ENCODE measurements at places on chromosomes 6 and 20.
A peak's percentile ranks its signal among the peaks of the same experiment; 100 is the strongest.

DNA sequence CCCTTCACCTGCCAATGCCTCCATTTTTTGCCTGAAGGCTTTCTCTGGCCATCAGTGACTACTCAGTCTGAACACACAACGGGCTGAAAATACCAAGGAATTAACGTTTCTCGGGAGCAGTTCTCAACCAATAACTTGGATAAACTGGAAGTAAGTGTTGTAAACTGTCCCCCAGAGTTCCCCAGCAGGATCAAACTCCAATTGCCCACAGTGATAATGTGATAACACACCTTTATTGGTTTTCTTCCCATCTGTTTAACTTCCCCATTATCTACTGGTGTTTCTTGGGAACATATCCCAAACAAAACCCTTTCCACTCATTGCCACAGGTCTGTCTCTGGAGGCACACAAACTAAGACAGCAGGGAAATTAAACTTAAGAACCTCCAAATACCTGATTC, 21.8 kb upstream of the FAM135A start:
- no peak for DNase-seq

DNA sequence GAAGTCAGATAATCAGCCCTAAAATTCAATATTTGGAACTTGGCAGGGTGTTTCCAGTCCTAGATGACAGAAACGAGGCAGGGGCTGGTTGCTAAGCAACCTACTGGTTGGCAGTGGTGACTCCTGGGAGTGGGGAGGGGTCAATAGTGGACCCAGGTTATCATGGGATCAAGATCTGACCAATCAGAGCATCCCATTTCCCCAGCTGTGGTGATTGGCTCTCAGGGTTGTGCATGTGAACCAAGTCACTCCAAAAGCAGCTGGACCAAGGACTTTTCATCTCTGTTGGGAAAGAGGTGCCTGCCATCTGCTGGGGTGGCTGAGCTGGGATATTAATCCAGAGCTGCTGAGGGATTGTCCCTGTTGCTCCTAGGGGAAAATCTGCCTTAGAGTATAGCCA, 253.4 kb downstream of the PREX1 start:
- no peak for DNase-seq

GRCh38 chr20:36270744-36271638, 34.7 kb downstream of the AAR2 start:
- DNase-seq = no peak

- DNase-seq = no peak
These were observed 113.6 kb downstream of the HDGFL1 start for GRCh38 chr6:22682979-22683378.

DNA sequence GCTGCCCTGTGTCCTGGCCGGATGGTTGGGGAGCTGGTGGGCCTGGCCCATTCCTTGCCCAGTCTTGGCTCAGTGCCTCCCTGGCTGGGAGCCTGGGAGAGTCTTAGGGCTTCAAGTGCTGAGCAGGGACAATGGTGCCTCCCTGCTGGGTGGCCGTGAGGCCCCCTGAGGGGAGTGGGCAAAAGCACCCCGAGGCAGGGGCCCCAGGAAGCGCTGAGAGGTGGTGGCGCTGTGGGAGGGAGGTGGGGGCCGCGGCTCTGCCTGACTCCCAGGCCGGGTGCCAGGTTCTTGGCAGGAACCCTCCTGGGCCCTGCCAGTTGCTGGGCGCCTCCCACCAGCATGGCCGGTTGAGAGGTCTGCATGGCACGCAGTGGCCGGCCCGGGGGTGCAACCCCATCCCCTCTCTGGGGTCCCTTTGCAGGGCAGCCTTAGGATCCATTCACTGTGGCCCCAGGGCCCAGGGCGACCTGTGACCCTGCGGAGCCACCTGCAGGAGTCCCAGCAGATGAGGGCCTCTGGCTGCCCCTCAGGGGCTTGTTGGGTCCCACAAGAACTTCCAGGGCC, 9.2 kb upstream of the RPS21 start:
- DNase-seq = no peak

DNA sequence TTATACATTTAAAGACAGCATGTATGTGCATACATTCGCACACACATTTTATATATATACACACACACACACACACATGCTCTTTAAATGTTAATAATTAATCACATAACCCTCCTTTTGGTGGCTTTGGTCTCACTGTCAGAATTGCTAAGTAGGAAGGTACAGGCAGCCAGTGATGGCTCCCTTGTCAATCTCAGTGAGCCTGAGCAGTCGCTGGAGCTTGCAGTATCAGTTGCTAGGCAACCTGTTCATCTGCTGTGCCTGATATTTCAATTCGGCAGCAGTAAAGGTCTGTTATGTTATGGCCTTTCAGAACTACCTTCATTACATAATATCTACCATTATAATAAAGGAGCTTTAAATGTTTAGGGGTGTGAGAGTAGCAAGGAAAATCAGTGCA, 374.3 kb downstream of the LMBRD1 start:
- DNase-seq = no peak

DNA sequence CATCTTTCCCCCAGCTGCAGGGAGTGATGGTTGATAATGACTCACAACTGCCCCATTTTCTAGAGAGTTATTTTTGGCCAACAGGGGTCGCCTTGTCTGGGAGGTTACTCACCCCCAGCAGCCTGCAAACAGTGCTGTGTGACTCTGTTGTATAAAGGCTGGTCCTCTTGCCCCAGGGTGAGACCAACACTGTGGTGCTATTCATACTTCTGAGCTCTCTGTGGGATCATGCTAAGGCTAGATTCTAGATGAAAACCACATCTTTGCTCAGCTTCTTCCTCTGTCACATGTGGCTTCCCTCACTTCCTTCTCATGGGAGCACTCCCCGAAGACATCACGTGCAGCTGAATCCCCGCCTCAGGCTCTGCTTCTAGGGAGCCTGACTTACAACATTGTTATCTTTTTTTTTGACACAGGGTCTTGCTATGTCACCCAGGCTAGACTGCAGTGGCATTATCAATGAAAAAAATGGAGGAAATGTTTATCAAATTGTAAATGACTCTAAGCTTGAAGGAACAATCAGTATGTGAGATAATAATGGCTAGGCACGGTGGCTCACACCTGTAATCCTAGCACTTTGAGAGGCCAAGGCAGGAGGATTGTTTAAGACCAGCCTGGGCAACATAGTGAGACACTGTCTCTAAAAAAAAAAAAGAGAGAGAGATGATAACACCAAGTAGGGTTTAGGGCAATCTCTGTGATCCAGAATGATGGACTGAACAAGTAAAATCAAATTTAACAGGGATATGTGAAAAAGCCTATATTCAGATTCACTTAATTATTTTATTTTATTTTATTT, 55.7 kb upstream of the SLC23A2 start:
- DNase-seq = no peak

DNA sequence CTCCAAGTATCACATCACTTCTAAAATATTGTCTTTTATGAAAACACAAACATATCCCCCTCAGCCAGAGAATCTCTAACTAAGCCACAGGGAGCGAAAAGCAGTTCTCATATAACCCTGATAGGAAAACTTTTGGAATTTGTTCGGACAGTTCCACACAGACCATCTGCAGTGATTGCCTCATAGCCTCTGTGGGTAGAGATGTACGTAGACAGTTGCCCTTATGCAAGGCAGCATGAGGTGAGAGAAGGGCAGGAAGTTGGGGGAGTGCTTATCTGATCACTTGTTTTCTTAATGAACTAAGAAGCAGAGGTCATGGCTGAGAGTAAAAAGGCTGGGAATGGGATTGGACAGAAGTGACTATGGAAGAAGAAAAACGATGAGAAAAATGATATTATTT, 39.6 kb downstream of the SLC23A2 start:
- DNase-seq = peak; percentile 70

DNA sequence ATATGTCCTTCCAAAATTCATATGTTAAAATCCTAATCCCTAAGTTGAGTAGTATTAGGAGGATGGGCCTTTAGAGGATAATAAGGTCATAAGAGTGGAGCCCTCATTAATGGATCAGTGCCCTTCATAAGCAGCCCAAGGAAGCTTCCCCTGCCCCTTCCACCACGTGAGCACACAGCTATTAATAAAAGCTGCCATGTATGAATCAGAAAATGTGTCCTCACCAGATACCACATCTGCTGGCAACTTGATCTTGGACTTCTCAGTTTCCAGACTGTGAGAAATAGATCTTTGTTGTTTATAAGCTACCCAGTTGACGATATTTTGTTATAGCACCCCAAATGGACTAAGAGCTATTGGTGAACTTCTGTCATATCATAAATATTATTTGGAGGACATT, 207.7 kb upstream of the HDDC2 start:
- no peak for DNase-seq

- peak; percentile 52 for DNase-seq
These were observed 39.5 kb downstream of the PIGU start for GRCh38 chr20:34637245-34638038.

DNA sequence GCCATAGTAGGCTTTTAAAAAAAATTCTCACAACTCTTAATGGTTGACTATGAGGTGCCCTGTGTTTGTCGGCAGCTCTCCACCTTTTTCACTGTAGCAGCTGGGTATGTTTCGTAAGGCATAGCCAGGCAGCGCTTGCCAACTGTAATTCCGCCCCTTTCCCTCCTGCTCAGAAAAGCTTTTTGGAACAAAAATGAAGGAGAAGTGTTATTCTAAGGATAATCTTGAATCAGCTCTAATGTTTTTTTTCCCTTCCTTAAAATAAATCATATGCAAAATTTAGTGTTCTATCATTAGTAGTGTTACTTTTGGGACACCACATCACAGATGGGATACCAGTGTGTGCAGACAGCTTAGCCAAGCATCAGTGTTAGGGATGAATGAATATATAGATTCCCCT, 21.2 kb downstream of the RIOK1 start:
- no peak for DNase-seq

- DNase-seq = no peak
These were observed 18.4 kb downstream of the TENT5A start for GRCh38 chr6:81734081-81734480.

DNA sequence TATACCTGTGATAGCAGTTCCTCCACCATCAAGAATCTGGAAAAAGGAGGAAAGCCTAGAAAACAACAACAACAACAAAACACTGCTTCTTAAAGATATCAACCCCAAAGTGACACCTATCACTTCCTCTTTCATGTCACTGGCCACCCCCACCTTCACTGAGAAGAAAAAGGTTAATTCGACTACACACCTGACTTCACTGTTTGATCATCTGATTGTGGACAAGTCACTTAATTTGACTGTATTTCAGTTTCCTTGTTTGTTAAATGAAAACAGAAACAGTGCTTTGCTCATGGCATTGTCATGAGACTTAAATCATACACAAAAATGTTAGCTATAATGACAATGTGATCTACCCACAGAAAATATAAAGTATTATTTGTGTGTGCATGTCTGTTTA, 280.6 kb upstream of the SULF2 start:
- DNase-seq = no peak

GRCh38 chr6:27132532-27133280, 114.8 kb upstream of the PRSS16 start:
- DNase-seq = peak; percentile 100

GRCh38 chr6:129006724-129007514, 124.0 kb downstream of the LAMA2 start:
- DNase-seq = no peak

GRCh38 chr6:42315991-42316970, 98.6 kb upstream of the MRPS10 start:
- DNase-seq = peak; percentile 86

Data from AG04450 (cell line).